ENCODE measurements at places on chromosomes 4 and X.

GRCh38 chrX:132622130-132622529, 133.3 kb upstream of the MBNL3 start:
- no peak for DNase-seq

DNA sequence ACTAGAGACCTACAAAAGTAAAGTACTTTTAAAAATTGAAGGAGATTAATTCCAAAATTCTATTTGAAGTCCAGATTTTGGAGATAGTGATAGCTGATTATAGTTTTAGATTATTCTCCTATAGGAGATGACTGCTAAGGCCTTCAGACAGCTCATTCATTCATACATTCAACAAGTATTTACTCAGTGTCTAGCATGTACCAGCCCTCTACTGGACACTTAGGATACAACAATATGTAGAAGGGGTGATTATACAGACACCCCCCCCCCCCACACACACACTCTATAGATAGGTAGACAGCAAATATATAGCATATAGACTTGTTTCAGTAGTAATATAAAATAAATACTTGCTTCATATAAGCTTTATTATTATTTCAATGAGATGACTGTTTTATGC, 60.4 kb upstream of the TAF9B start:
- peak; percentile 36 for DNase-seq

- DNase-seq, result peak; percentile 56
These were observed 21.8 kb downstream of the TXLNG start for GRCh38 chrX:16807976-16808542.

- no peak for DNase-seq
These were observed 244.3 kb downstream of the CBR4 start for GRCh38 chr4:168765726-168766125.

GRCh38 chr4:143679434-143679833, 21.0 kb downstream of the FREM3 start:
- DNase-seq, result no peak

- DNase-seq, result no peak
These were observed 28.9 kb downstream of the SNX25 start for GRCh38 chr4:185238215-185238681.

Data from suppressor macrophage treated with lipopolysaccharide for 1 hour (primary cell).